Upper lobe of left lung (tissue), 6 donors: ENCODE measurements at places on chromosomes 3 and 15.
A peak's percentile ranks its signal among the peaks of the same experiment; 100 is the strongest.

DNA sequence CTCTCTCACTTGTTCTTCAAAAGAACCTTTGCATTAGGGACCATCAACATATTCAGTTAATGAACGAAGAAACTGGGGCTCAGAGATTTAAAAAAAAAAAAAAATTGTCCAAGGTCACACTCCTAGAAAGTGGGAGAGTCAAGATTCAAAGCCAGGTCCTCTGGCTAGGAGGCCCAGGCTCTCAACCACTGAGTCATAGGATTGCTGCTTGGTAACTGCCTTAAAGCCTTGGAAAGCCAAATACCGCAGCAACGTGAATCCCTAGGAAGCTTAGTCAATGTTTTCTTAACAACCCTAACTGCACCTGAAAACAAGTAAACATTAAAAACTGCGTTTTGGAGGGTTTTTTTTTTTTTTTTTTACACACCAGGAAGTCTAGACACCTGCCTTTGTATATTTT lies 156.8 kb downstream of the WNT5A start:
- DNase-seq: no peak
- H3K4me1 ChIP-seq: no peaks in the 10 kb centered on the region
- no peak overlapping the region for H3K4me3 ChIP-seq
- no peaks in the 10 kb centered on the region for H3K27me3 ChIP-seq
- peak overlapping the region; percentile 33 for H3K27ac ChIP-seq

DNA sequence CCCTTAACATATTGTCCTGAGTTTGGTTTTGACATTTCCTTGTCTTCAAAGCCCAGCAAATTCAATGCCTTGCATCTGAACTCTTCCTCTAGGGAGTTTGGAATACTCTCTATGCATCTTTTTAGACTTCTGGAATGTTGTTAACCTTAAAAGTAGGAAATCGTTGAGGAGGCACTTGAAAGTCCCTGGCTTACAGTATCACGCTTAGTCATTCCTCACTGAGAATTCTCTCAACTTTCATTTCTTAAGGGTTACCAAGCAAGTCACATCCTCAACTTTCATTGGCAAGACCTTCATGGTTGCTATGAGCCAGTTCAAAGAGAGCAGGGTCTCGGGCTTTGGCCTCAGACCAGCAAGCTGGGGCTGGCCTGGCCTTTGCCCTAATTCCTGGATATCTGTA lies 89.9 kb downstream of the ASB7 start:
- no peak for DNase-seq
- peaks cover 13% of the 10 kb centered on the region for H3K4me1 ChIP-seq
- H3K27ac ChIP-seq: no peak overlapping the region
- no peaks in the 10 kb centered on the region for H3K27me3 ChIP-seq
- H3K36me3 ChIP-seq: no peaks in the 10 kb centered on the region

DNA sequence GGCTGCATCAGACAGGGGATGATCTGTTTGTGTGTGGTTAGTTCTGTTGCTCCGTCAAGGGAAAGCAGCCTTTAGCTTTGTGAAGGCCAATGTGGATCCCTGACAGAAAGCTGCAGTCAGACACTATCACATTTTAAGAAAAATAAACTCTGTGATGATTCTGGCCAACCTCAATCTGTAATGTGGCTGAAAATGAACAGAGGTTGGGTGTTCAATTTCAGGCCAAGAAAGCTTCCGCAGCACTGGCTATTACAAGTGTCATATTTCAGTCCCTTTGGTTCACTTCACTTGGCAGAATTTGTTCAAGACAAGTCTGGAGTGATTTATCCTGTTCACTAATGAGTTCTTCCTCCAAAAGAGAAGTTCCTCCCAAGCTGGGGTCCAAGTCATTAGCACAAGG lies 571.8 kb upstream of the IL12A start:
- DNase-seq: no peak
- no peaks in the 10 kb centered on the region for H3K4me1 ChIP-seq
- no peaks in the 10 kb centered on the region for H3K27me3 ChIP-seq
- H3K4me3 ChIP-seq: no peak overlapping the region

GRCh38 chr3:14298442-14298841 lies 104.0 kb upstream of the SLC6A6 start:
- no peaks in the 10 kb centered on the region for H3K36me3 ChIP-seq
- no peak for DNase-seq
- H3K27ac ChIP-seq: no peak overlapping the region
- no peaks in the 10 kb centered on the region for H3K27me3 ChIP-seq

DNA sequence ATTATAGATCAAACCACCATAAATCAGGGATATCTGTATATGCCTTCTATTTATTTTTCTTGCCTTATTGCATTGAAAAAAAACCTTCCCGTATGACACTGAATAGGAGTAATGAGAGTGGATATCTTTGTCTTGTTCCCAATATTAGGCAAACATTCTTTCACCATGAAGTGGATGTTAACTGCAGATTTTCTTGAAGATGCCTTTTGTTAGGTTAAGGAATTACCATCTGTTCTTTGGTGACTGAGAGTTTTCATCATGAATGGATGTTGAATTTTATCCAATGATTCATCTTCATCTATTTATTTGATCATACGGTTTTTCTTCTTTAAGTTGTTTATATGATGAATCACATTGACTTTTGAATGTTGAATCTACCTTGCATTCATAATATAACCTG lies 47.1 kb upstream of the MECOM start:
- H3K36me3 ChIP-seq: no peaks in the 10 kb centered on the region
- H3K27ac ChIP-seq: no peak overlapping the region
- no peaks in the 10 kb centered on the region for H3K4me1 ChIP-seq
- H3K27me3 ChIP-seq: no peaks in the 10 kb centered on the region
- no peak overlapping the region for H3K4me3 ChIP-seq

DNA sequence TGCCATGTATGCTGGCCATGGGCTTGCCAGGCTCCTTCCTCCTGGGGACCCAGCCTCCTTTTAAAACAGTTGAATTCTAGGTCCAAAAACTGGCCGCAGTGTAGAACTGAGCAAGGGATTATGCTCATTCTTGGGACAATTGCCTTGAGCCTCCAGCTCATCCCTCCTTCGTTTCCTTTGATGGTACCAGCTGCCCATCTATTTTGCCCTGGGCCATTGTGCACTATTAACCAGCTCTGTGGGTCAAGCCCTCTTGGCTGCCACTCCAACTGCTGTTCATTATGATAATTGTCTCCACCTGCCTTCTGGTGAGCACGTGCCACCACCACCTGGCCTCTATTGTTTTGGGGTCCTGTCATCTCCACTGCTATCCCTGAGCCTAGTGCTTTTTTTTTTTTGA lies 75.8 kb upstream of the SYN2 start:
- DNase-seq: no peak
- H3K36me3 ChIP-seq: no peaks in the 10 kb centered on the region

DNA sequence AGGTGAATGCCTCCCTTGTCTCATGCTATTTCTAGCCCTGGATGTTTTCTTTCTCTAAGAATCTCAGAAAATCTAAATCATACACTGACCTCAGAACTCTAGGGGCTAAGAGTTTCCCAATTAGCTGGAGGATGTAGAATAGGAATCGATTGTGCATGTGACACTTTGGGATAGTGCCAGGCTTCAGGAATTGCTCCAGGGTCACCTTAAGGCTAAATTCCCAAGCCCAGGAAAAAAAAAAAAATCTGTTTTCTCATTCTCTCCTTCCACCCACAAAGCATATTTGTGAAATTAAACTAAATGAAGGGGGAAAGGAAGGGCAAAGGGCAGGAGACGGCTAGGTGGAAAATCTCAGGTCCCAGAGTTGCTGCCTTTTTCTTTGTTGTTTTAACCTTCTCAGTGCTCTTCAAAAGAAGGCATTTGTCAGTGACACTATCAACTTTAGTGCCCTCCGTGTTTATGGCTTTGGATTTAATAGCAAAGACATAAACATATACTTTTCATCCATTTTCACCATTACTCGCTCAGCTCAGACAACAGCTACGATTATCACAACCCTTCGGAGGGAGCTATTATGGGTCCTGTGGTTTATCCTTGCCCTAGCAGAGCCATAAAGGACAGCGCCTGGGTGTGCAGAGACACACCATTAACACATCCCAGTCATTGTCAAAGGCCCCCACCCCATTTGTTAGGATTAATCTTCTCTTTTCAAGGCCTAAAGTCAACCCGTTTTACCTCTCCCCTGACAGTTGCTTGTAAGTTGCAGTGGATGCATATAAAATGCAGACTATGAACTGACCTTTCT lies 271.7 kb downstream of the PDZRN3 start:
- H3K4me1 ChIP-seq: no peaks in the 10 kb centered on the region
- no peaks in the 10 kb centered on the region for H3K27me3 ChIP-seq
- no peaks in the 10 kb centered on the region for H3K36me3 ChIP-seq
- no peak overlapping the region for H3K4me3 ChIP-seq

DNA sequence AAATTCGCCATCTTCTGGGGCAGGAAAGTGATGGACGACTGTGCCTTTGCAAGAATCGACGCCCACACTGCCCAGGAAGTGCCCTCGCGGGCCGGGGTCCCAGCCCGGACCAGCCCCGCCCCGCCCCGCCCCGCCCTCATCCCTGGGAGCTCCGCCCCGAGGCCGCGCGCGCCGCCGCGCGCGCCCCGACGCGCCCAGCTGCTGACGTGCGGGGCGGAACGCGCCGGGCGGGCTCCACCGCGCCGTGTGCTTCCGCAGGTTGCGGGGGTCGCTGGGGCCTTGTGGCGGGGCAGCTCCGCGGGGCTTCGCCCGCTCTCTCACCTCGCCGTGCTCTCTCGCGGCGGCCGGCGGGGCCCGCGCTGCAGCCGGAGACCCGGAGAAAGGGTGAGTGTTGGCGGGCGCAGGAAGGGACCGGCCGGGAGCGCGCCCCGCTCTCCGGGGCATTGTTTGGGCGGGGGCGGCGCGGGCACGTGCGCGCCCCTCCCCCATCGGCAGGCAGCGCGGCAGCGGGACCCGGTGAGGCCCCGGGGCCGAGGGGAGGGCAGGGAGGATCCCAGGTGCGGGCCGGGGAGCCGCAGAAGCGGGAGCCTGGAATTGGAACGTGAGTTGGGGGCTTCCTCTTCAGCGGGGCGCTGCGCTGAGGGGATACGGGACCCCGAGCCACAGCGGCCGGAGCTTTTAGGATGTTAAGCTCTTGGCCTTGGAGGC lies at the start of gene YEATS2:
YEATS2 (plus strand) TSS at position 188 of the 708 bp plus-strand sequence. CDS start 17,366 bp downstream, outside the sequence.
- H3K4me1 ChIP-seq: peaks cover 15% of the 10 kb centered on the region
- H3K27me3 ChIP-seq: no peaks in the 10 kb centered on the region
- DNase-seq: peak; percentile 64
- H3K27ac ChIP-seq: peak within 1 kb of the TSS; percentile 89

GRCh38 chr15:96160269-96160668 lies 170.2 kb upstream of the NR2F2 start:
- no peaks in the 10 kb centered on the region for H3K4me1 ChIP-seq
- H3K27ac ChIP-seq: no peak overlapping the region
- H3K4me3 ChIP-seq: no peak overlapping the region

- H3K36me3 ChIP-seq: no peaks in the 10 kb centered on the region
- no peaks in the 10 kb centered on the region for H3K4me1 ChIP-seq
- H3K27ac ChIP-seq: no peak overlapping the region
- no peak overlapping the region for H3K4me3 ChIP-seq
These were observed 18.4 kb upstream of the TOPAZ1 start for GRCh38 chr3:44223299-44223698.

GRCh38 chr3:44984335-44984734 lies 8.3 kb downstream of the EXOSC7 start:
- H3K4me1 ChIP-seq: peaks cover 12% of the 10 kb centered on the region
- H3K4me3 ChIP-seq: no peak overlapping the region
- no peaks in the 10 kb centered on the region for H3K36me3 ChIP-seq
- no peak for DNase-seq
- no peaks in the 10 kb centered on the region for H3K27me3 ChIP-seq
- H3K27ac ChIP-seq: no peak overlapping the region

DNA sequence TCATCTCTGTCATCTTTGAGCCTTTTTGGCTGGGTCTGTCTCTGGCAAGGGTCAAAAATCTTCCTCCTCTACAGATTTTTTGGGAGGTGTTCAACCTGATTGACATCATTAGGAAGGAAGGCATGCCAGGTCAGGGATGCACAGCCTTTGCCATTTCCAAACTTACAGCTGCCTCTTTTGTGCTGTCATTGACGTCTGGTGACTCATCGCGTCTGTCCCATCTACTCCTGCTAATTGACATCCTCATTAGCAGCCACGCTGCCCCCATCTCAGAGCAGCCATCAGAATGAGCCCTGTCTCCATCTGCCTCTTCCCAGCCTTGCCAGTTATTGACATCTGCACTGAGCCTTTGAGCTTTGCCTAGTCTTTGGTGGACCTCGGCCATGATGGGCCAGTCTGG lies 53.0 kb downstream of the PDIA5 start:
- no peaks in the 10 kb centered on the region for H3K4me1 ChIP-seq
- no peaks in the 10 kb centered on the region for H3K36me3 ChIP-seq

GRCh38 chr3:141828890-141829289 lies 47.6 kb upstream of the ATP1B3 start:
- no peak overlapping the region for H3K27ac ChIP-seq
- DNase-seq: peak; percentile 71
- no peaks in the 10 kb centered on the region for H3K27me3 ChIP-seq
- H3K4me1 ChIP-seq: peaks cover 6% of the 10 kb centered on the region
- no peaks in the 10 kb centered on the region for H3K36me3 ChIP-seq

DNA sequence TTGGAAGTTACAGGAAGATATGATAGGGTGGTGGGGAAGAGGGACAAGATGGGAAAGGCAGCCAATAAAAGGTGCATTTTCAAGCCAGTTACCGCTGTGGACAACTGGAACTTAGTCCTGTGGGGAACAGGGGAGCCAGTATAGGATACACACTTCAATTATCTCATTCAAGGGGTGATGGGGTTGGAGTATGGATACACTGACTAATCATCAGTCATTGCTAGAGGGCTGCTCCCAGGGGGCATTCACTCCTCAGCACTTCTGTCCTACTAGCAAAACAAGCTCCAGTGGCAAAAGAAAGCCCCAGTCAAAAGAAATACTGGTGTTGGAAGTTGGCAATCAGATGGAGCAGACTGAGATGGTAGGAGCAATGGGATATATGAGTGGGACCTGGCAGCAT lies 183.4 kb upstream of the GADL1 start:
- no peak overlapping the region for H3K27ac ChIP-seq
- no peak for DNase-seq
- no peaks in the 10 kb centered on the region for H3K36me3 ChIP-seq
- no peak overlapping the region for H3K4me3 ChIP-seq
- H3K27me3 ChIP-seq: no peaks in the 10 kb centered on the region
- H3K4me1 ChIP-seq: no peaks in the 10 kb centered on the region

GRCh38 chr3:16534640-16535262 lies 21.3 kb upstream of the RFTN1 start:
- H3K4me3 ChIP-seq: no peak overlapping the region
- H3K27ac ChIP-seq: no peak overlapping the region
- DNase-seq: no peak
- H3K27me3 ChIP-seq: no peaks in the 10 kb centered on the region
- no peaks in the 10 kb centered on the region for H3K4me1 ChIP-seq
- H3K36me3 ChIP-seq: no peaks in the 10 kb centered on the region

DNA sequence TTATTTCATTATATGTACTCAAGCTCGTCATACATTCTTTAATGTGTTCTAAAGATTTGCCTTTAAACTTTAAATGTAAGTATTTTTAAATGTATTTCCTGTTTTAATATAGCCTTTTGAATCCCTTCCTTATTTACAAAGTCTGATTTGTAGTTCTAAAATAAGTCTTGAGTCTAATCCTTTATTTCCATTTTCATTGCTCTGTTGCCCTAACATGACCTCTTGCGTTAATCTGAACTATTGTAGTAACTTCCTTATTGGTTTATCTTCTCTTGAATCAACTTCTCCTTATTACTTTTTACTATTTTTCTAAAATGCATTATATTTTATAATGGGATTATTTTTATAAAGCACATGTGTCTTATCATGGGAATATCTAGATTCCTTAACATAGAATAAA lies 24.0 kb downstream of the KNL1 start:
- no peaks in the 10 kb centered on the region for H3K27me3 ChIP-seq
- no peak overlapping the region for H3K27ac ChIP-seq
- no peaks in the 10 kb centered on the region for H3K36me3 ChIP-seq
